ENCODE measurements at places on chromosomes 2 and 18.

GRCh38 chr2:173400760-173401159 is 46.1 kb downstream of the CDCA7 start:
- no peak for DNase-seq

GRCh38 chr2:119513832-119514231 is 10.5 kb downstream of the SCTR start:
- no peak for DNase-seq

- no peak for DNase-seq
These were observed 113.3 kb downstream of the FSHR start for GRCh38 chr2:49041061-49041460.

DNA sequence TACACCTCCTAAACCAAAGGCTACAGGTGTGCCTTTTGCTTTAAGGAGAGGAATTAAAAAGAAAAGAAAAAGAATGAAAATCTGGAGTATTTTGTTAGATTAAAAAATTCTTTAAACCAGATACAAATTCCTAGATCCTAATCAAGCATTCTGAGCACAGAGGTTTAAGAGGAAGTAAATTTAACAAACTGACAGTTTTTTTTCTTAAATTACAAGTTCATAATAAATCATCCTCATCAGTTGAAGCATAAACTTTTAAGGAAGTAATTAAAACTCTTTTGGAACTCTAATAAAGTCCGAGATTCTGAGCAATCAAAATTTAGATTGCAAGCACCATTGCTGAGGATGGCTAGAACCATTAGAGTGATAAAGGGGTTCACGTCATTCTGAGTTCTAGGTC is 75.1 kb downstream of the POLE4 start:
- no peak for DNase-seq

GRCh38 chr2:221103930-221104329 is 468.2 kb downstream of the EPHA4 start:
- no peak for DNase-seq

DNA sequence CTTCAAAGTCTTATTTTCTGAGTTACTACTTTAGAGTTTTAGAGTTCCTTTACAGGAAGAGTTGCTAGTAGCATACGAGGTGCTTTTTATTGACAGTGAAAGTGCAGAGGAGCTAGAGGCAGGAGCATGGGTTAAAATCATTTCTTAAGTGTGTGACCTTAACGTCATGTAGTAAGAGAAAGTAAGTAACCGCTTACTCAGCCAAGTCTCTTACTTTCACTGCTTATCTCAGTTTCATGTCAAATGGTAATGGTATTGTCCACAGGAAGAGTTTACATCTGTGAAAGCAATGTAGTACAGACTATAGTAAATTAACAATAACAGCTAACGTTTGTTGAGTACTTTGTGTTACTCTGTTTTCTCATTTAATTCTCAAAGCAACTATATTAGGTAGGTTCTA is 12.6 kb downstream of the NDUFAF7 start:
- DNase-seq = no peak

DNA sequence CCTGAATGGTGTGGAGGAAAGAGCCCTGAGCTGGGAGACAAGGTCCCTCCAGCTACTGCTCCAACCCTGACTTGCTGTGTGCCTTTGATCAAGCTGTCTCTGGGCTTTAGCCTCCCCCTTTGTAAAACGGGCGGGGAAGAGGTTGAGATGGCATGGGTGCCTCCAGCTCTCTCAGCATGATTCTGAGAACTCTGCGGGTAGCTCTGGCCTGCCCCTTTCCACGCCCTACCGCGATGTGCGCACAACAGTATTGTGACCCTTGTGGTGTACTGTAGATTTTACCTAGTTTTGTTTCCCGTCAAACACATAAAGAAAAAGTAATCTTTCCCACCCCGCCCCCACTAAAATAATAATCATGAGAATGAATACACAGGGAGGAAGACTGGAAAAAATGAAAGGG is 5.3 kb downstream of the CD8A start:
- DNase-seq = no peak
